Sigmoid colon (tissue), 7 donors: ENCODE measurements at places on chromosomes 4 and X. TPM values are rescaled to one million over a fixed set of nuclear protein-coding genes. Genes with fewer than 3 reads are reported as not detected.

GRCh38 chr4:7659429-7660175 is 224.9 kb upstream of the PSAPL1 start:
- DNase-seq, result no peak

DNA sequence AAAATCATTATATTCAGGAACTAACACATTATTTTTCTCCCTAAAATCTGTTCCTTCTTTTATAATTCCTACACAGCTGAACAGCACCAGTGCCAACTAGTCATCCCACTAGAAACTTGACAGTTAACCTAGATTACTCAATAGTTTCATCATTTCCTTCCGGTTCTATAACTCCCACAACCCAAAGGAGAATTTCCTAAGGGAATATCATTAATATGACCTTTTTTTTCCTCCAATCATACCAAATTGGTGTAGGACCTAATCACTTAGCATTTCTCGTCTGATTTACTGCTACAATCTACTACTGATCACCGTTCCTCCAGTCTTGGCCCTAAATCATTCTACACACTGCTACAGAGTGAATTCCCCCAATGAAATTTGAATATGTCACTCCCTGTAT is 45.9 kb downstream of the WDFY3 start:
- no peak for DNase-seq

DNA sequence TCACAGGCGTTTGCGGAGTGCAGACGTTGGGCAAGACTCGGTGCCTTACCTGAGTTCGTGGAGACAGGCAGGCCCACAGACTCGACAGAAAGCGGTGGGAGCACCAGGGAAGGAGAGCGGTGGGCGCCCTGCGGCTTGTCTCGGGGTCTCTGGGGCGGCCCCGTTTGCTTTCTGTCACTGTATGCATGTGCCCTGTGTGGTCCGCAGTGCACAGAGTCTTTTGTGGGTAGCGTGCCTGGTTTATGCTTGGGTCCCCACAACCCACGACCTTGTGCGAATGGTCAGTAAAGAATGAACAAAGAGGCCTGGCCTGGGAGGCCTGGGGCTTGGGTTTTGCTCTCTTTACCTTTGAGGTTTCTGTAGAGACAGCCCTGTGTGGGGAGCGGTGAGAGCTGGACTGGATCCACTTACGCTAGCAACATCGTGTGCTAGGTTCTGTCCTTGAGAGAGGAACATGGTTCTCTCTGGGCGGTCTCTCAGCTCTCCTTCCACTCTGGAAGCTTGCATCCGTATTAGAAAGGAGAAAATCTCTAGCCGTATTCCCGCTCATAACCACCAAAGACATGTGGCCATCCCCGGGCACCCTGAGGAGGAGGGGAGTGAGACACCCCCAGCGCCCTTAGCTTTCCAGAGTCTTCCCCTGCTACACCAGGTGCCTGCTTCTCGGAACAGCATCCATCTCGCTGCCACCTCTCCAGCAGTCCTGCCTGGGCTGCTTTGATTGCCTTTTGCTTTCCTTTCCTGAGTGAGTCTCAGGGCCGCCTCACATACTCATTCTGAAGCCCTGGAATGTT is 1.2 kb downstream of the TADA2B start:
- no peak for DNase-seq

DNA sequence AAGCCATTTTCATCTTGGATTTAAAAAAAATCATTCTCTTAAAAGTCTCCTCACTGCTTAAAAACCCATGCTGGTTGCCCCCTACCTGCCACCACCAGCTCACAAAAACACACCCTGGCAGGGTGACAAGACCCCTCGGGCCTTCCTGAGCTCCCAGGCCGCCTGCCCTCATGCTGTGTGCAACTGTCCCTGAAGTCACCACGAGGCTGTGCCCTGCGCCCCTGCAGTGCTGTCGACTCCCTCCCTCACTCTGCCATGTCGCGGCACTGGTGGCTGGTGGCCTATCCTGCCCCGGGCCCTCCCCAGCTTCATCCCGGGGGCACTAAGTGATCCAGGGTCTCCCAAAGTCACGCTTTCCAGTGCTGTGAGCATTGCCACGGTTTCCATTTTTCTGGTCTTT is 46.3 kb upstream of the ADRA2C start:
- DNase-seq, result no peak

GPR82 gene
- 0.57 TPM for polyA plus RNA-seq

GRCh38 chr4:183158062-183158461 is 59.0 kb downstream of the WWC2 start:
- DNase-seq, result no peak

GRCh38 chrX:153667281-153667955 is 6.2 kb downstream of the PNCK start:
- peak; percentile 57 for DNase-seq

- DNase-seq, result no peak
Observed at GRCh38 chr4:108171339-108172230, 2.9 kb upstream of the LEF1 start.

PRR32 gene
- not detected for polyA plus RNA-seq

CHST7 gene
- 2.1 TPM for polyA plus RNA-seq

GRCh38 chr4:126541820-126542219 is 1090.9 kb upstream of the INTU start:
- no peak for DNase-seq

- no peak for DNase-seq
Observed at GRCh38 chr4:65482410-65482809, 187.9 kb downstream of the EPHA5 start.

- DNase-seq, result no peak
Observed at GRCh38 chr4:168274871-168275270, 43.7 kb downstream of the DDX60 start.

GRCh38 chrX:153580700-153581386 is 18.1 kb downstream of the CCNQ start:
- DNase-seq, result no peak

PCDH11X gene
- polyA plus RNA-seq, result not detected

DCAF12L2 gene
- not detected for polyA plus RNA-seq

MAGEC1 gene
- polyA plus RNA-seq, result not detected

- DNase-seq, result no peak
Observed at GRCh38 chrX:16853537-16853936, 16.6 kb downstream of the RBBP7 start.

GRCh38 chrX:121336831-121337421 is 289.5 kb downstream of the GLUD2 start:
- DNase-seq, result no peak

RIPPLY1 gene
- 0.09 TPM for polyA plus RNA-seq

- DNase-seq, result no peak
Observed at GRCh38 chrX:149092179-149092578, 412.9 kb downstream of the IDS start.

DNA sequence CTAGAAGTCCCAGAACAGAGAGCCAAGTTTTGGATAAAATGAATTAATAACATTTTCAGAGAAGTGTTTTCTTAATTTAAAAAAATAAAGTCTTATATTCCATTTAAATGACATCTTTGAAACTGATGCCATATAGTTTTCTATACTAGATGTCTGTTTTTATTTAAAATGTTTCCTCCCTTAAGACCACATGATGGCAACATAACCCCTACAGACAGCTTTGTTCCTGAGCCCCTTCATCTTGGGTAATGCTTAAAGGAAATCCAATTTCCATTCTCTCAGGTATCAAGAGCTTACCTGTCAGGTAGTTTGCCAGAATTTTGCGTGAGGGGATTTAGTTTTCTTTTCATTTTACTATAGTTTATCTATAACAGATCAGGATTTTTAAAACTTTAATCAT is 181.4 kb upstream of the UGT8 start:
- DNase-seq, result no peak

- DNase-seq, result no peak
Observed at GRCh38 chr4:23401572-23401971, 488.3 kb downstream of the PPARGC1A start.

DNA sequence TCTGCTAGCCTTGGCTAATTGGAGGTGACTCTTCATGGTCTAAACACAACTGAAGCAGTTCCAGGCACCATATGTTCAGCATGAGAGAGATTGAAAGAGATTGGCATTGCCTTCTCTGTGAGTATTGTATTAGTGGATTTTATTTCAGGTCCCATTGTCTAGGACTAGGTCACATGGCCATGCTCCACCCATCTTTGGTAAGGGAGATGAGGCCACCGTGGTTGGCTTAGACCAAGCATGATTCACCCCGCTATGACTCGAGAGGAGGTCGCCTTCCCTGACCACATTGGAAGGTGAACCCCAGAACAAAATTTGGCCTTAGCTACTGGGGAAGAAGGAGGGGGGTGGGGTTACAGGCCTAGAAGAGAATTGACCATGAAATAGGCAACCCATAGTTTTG is 109.9 kb upstream of the BCOR start:
- DNase-seq, result no peak

GRCh38 chr4:78222575-78223186 is 165.6 kb downstream of the FRAS1 start:
- no peak for DNase-seq

GRCh38 chr4:123398066-123398852 is 1.7 kb downstream of the SPRY1 start:
- peak; percentile 85 for DNase-seq

WWC2 gene
- 1.2 TPM for polyA plus RNA-seq

LNX1 gene
- polyA plus RNA-seq, result 4.6 TPM

- DNase-seq, result no peak
Observed at GRCh38 chr4:55993994-55994663, 45.4 kb downstream of the CEP135 start.

DNA sequence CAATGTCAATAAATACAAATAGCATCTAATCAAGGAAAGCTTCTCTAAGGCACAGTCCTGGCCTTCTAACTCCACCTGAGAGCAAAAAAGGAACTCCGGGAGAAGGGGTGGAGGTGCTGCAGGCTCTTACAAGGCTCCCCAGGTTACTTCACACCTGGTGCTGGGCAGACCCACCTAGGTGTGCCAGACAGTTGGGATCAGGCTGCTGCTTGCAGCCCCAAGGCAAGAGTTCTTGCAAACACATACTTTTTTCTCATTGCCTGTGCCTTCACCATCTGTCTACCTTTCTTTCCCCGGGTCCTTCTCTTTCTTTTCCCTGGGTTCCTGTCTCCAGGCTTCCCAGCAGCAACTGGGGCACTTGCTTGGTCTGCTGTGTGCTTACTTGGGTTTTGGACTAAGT is 81.4 kb upstream of the STIM2 start:
- no peak for DNase-seq

- no peak for DNase-seq
Observed at GRCh38 chr4:177569434-177569833, 127.2 kb upstream of the AGA start.

SPANXA2 gene
- not detected for polyA plus RNA-seq

- no peak for DNase-seq
Observed at GRCh38 chr4:165301833-165302232, 25.6 kb upstream of the MSMO1 start.

TSPYL2 gene
- polyA plus RNA-seq, result 2.5 TPM

- DNase-seq, result no peak
Observed at GRCh38 chr4:25857403-25857802, 5.4 kb downstream of the SEL1L3 start.

BCLAF3 gene
- 11.4 TPM for polyA plus RNA-seq

GRCh38 chrX:106286053-106286650 is 118.0 kb downstream of the PWWP3B start:
- no peak for DNase-seq

- no peak for DNase-seq
Observed at GRCh38 chr4:41322617-41323016, 65.9 kb downstream of the UCHL1 start.

- DNase-seq, result no peak
Observed at GRCh38 chrX:47164420-47164819, 19.4 kb downstream of the RBM10 start.

- no peak for DNase-seq
Observed at GRCh38 chrX:16457239-16457638, 192.7 kb upstream of the S100G start.

GRCh38 chrX:154840856-154841255 is 6.4 kb upstream of the SMIM9 start:
- no peak for DNase-seq
